ENCODE measurements at places on chromosomes 3 and 15.

DNA sequence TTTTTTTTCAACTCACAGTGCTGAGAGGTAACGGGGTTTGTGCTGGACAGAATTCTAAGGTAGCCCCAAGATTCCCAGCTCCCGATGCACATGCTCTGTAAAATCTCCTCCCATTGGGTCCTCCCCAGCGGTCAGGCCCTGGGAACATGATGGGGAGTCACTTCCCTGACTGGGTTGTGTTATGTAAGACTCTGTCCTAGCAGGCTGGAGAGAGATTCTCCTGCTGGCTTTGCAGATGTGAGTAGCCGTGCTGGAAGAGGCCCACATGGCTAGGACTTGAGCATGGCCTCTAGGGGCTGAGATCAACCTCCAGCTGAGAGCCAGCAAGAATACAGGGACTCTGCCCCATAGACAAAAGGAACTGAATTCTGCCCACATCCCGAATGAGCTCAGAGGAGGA is 83.7 kb upstream of the OXTR start:
- no peak for DNase-seq

DNA sequence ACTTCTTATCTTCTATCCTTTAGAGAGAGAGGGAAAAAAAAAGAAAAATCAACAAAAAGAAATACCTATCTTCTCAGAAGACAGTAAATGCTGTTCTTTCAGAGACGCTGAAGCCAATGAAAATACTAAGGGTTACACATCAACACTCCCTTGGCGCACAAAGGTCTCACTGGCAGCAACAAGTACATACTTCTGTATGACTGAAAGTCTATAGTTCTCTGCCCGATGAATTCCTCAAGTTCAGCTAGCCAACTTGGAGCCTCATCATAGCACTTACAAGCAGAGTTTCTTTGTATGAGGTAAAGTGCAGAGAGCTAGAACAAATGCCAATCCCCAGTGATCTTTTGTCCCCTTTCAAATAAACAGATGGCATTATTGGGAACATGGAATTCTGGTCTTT is 62.7 kb downstream of the CPNE4 start:
- no peak for DNase-seq

DNA sequence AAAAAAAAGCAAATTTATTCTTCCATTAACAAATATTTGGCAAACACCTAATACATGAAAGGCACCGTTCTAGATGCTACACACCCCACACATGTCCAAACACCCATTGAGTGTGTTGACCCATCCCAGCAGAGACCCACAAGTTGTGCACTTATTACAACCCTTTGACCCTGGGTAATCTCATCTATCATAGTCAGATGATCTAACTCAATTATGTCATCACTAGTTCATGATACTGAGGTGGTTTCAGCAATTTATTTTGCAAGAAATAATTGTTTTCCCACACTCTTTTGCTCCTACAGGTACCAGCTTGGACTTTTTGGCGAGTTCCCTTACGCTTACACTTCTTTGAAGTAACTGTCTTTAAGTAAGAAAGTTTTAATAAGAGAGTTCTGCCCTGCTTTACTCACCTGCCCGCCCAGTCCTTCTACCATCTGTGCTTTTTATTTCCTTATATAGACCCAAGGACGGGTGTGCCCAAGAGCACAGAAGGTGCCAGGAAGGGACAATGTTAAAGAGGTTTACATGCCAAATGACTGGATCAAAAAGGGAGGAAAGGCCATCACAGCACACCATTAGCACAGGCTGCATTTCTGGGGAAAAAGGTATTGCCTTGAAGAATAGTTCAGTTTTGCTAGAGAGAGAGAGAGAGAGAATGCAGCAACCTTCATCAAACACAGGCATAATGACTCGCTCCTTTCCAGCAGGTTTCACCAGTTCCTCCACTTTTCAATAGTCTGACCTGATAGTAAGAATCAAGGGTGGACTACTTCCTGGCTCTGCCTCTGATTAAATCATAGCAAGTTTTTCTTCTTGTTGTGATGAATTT is 54.5 kb upstream of the ATP11B start:
- DNase-seq, result no peak

DNA sequence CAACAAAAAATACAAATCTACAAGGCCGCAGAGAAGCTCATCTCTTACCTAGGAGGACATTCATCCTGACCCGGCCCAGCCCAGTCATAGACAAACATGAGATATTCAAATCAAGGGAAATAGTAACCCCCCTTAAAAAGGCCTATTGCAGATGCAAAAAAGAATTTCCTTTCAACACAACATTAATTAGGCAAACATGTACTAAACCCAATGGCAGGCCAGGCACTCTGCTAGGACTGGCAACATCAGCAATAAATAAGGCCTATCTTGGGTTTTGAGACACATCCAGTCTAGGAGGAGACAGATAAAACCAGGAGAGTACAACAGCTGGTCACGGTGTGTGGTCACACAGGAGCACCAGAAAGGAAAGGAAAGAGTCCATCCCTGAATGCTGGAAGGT is 61.4 kb downstream of the ADCY5 start:
- no peak for DNase-seq

GRCh38 chr3:123105201-123106189 is 38.7 kb downstream of the PDIA5 start:
- DNase-seq, result no peak

GRCh38 chr15:96365781-96366525 is 35.5 kb downstream of the NR2F2 start:
- no peak for DNase-seq

DNA sequence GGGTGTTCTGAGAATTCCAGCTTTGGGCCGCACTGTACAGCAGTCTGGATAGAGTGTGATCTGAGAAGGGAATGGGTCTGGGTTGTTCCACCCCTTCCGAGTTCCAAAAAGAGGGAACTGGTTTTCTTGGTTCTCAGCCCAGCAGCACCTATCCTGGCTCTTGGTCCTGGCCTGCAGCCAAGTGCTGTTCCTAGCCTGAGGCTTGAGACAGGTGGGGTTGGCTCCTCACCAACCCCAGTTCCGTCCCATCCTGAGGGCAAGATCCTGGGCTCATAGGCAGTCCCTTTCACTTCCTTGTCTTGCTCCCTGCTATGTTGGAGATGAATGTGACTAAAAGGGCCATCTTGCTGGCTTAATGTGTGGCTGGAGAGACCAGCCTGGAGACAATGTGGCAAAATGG is 15.2 kb downstream of the IVD start:
- no peak for DNase-seq

DNA sequence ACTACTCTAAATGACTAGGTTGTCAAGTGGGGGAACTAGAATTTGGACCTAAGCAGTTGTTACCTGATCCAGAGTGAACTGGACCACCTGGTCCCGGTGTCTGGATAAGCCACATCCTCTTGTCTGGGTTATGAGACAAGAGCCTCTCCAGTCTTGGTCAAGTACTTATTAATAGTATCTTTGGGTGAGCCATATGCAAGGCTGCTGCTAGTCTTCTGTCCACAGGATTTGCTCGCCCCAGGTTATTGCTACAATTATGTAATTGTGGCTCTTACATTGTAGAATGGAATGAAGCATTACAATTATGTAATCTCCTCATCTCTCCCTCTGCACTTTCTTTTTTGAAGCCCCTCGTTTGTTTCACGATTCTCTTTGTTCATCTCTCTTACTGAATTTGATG is 24.0 kb upstream of the AGBL1 start:
- no peak for DNase-seq

GRCh38 chr3:188472336-188472735 is 318.4 kb downstream of the LPP start:
- no peak for DNase-seq

DNA sequence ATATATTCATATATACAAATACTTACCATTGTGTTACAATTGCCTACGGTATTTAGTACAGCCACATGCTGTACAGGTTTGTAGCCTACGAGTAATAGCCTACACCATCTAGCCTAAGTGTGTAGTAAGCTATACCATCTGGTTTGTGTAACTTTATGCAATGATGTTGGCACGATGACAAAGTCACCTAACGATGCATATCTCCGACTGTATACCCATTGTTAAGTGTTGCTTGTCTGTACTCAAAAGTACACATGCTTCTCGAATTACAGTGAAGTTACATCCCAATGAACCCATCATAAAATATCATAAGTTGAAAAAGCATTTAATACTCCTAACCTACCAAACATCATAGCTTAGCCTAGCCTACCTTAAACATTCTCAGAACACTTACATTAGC is 327.1 kb downstream of the KBTBD8 start:
- no peak for DNase-seq

DNA sequence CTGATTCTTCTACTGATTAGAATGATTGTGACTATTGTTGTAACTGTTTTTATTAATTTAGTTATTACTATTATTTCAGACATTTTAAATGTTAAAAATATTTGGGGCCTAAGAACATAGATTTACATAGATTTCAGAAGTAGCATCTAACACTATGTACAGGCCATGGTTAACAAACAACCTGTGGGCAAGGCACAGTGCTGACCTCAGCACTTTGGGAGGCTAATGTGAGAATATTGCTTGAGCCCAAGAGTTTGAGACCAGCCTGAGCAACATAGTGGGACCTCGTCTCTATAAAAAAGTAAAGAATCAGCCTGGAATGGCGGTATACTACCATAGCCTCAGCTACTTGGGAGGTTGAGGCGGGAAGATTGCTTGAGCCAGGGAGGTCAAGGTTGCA is 69.1 kb upstream of the CNTN4 start:
- no peak for DNase-seq

DNA sequence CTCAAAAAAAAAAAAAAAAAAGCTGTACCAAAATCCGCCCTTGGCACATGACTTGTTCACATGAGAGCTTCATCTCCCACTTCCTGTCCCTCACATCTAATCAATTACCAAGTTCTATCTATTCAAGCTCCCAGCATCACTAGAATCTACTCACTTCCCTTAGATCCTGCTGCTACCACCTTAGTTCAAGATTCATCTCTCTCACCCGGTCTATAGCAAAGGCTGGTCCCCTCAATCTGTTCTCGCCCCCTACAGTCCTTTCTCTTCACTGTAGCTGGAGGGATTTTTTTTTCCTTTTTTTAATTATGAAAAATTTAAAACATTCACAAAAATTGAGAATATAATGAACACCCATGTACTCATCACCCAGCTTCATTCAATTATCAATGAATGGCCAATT is 16.7 kb upstream of the GPR160 start:
- no peak for DNase-seq

DNA sequence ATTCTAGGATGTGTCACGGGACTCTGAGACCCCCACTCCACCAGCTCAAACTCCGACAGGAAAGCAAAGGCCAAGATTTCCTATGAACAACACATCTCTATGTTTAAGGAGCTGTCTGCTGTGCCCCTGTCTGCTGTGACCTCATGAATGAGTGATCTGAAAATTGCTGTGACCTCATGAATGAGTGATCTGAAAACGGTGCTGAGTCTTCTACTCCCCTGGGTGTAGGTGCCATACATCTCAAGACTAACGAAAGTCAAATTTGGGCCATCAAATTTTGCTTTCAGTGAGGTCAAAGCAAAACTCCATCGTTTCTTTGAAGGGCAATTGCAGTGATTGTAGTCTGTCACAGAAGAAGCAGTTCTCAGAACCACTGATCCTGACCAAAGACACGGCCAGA is 24.4 kb downstream of the IL5RA start:
- no peak for DNase-seq

GRCh38 chr3:134929976-134930375 is 134.9 kb downstream of the EPHB1 start:
- DNase-seq, result no peak

GRCh38 chr15:31016446-31016915 is 25.1 kb upstream of the MTMR10 start:
- DNase-seq, result no peak

- DNase-seq, result no peak
Measured at GRCh38 chr3:78529601-78530000, 1238.2 kb downstream of the ROBO1 start.

DNA sequence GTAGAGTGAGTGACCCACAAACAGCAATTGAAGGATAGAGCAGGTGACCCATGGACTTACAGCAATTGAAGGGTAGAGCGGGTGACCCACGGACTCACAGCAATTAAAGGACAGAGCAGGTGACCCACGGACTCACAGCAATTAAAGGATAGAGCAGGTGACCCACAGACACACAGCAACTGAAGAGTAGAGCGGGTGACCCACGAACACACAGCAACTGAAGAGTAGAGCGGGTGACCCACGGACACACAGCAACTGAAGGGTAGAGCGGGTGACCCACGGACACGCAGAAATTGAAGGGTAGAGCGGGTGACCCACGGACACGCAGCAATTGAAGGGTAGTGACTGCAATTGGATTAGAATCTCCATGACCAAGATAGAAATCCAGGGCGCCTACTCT is 9.8 kb upstream of the TNK2 start:
- no peak for DNase-seq

GRCh38 chr3:12393894-12394293 is 90.4 kb upstream of the TSEN2 start:
- DNase-seq, result no peak

- DNase-seq, result no peak
Measured at GRCh38 chr3:108150200-108150599, 59.4 kb upstream of the CD47 start.

DNA sequence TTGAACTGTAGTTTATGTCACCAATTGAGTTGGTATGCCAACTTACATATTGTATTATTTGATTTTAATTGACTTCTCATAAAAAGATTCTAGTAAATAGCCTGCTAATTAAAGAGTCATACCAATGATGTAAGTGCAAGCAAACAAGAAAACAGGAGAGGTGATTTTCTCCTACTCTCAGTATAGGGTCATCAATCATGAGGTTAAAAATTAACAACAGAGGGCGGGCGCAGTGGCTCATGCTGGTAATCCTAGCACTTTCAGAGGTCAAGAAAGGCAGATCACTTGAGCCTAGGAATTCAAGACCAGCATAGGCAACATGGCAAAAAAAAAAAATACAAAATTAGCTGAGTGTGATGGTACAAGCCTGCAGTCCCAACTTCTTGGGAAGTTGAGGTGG is 108.7 kb downstream of the MYO9A start:
- DNase-seq, result no peak

GRCh38 chr15:34773917-34774316 is 19.1 kb upstream of the GJD2 start:
- DNase-seq, result no peak

- no peak for DNase-seq
Measured at GRCh38 chr3:36756269-36756668, 8.1 kb downstream of the DCLK3 start.

DNA sequence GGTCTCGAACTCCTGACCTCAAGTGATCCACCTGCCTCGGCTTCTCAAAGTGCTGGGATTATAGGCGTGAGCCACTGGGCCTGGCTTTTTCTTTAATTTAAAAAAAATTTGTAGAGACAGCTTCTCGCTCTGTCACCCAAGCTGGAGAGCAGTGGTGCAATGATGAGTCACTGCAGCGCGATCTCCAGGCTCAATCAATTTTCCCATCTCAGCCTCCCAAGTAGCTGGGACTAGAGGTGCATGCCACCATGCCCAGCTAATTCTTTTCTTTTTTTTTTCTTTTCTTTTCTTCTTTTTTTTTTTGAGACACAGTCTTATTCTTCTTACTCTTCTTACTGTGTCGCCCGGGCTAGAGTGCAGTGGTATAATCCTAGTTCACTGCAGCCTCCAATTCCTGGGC is 19.8 kb downstream of the TUBGCP4 start:
- DNase-seq, result no peak
